Caudate nucleus (tissue), 63 donors: ENCODE measurements at places on chromosomes 4 and X.
A peak's percentile ranks its signal among the peaks of the same experiment; 100 is the strongest.

GRCh38 chrX:46898207-46898606 lies 14.0 kb upstream of the JADE3 start:
- DNase-seq = no peak

DNA sequence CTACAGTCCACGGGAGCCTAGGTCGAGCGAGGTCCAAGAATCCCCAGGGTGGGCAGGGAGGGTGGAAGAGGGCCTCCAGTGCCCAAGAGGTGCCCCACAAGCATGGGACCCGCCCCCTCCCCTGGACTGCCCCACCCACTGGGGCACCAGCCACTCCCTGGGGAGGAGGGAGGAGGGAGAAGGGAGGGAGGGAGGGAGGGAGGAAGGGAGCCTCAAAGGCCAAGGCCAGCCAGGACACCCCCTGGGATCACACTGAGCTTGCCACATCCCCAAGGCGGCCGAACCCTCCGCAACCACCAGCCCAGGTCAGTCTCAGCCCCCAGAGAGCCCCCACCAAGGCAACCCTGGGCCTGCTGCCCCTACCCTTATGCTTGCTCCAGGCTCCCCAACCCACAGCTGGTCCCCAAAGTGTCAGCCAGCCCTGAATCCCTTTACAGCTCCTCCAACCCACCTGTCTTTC lies at the start of gene GATA1:
Gene GATA1, plus strand, starts transcription at position 250 of the 460 bp plus-strand sequence. CDS start 4,520 bp downstream, outside the sequence.
- no peak for DNase-seq

DNA sequence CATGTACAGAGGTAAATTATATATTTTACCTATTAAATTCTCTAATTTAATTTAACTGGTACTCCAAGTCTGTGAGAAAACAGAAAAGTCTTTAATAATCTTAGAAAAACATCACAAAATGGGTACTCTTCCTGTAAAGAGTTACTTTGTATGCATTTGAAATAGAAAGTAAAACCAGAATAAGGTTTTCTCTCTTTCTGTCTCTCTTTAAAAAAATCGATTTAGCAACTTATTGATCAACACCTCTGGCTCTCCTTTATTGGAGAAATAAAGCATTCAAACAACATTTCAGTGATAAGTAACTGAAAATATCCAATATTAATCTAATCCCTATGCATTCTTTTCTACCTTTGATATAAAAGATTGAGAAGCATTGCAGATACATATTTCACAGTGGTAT lies 27.4 kb downstream of the ATOH1 start:
- no peak for DNase-seq

- no peak for DNase-seq
These were observed 78.3 kb downstream of the SLC9A6 start for GRCh38 chrX:136063340-136064079.

DNA sequence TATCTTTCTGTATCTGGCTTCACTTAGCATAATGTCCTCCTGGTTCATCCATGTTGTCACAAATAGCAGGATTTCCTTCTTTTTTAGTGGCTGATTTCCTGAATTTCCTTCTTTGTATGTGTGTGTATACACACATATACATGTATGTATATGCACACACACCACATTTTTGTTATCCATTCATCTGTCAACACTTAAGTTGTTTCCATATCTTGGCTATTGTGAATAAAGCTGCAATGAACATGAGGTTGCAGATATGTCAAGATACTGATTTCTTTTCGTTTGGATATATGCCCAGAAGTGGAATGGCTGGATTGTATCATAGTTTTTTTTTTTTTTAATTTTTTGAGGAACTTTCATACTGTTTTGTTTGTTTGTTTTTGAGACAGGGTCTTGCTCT lies 76.2 kb downstream of the WNK3 start:
- DNase-seq = no peak

GRCh38 chr4:166957451-166957850 lies 276.8 kb downstream of the SPOCK3 start:
- no peak for DNase-seq

DNA sequence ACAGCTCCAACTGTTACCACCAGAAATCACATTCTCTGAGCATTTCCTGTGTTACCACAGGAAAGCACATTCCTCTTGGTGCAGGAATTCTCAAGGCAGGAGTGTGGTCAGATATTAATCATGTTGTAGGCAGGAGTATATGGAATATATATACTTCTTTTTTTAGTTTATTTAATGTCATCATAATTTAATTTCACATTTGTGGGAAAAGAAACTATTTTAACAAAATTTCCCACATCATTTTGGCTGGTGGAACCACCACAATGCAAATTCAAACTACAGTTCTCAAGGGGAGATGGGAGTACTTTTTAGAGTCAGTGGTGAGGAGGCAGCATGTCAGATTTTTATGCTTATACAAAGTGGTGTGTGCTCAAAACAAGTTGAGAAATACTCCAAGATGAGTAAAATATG lies 139.0 kb downstream of the ATP10D start:
- DNase-seq = no peak

- DNase-seq = no peak
These were observed 184.9 kb downstream of the PDGFC start for GRCh38 chr4:156786713-156787112.

DNA sequence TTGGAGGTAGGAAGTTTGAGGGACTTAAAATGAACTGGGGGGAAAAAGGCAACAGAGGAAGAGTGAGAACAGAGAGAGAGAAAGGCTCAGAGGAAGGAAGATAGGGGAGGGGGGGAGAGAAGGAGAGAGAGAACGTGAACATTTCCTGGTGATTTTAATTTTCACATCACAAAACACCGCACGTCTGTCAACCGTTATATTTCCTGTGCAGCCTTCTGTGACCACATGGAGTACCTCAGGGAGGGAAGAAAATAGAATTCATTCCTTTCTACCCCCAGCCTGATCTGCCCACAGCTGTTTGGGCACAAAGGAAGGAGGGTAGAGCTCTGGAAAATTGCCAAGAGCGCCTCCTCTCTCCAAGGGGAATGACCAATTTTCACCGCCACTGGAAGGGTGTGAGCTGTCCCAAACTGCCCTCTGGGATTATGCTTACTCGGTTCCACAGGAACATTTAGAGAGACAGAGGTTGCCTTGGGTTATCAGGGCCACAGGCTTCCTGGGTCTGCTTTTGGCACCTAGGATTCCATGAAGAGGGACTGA lies 135.7 kb upstream of the MAMLD1 start:
- DNase-seq = no peak

GRCh38 chrX:13239272-13239671 lies 80.6 kb downstream of the ATXN3L start:
- DNase-seq = no peak

DNA sequence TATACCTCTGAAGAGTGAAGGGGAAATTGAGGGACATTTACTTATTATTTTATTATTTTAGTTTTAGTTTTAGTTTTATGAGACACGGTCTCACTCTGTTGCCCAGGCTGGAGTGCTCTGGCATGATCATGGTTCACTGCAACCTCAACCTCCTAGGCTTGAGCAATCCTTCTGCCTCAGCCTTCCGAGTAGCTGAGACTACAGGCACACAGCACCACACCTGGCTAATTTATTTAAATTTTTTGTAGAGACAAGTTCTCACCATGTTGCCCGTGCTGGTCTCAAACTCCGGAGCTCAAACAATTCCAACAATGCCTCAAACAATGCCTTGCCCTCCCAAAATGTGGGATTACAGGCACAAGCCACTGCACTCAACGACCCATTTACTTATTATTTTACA lies 68.4 kb upstream of the BMP2K start:
- DNase-seq = no peak

GRCh38 chr4:186825069-186825468 lies 101.4 kb upstream of the FAT1 start:
- DNase-seq = no peak

DNA sequence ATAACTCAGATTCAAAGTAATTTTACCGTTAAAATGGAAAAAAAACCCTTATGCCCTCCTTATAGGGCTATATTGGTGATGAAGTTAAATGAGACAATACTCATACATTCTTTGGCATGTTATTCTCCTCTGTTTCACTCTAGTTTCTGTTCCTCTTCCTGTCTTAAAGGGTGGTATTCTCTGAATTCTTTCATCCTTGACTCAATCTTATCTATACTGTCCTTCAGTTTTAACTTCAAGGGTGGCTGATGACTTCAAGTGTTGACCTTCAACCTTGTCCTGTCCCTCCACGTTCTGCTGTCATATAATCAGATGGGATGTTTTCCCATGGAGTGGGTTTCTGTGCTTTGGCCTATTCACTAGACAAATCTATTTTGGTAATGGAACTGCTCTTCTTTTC lies 44.0 kb downstream of the ZNF518B start:
- no peak for DNase-seq

DNA sequence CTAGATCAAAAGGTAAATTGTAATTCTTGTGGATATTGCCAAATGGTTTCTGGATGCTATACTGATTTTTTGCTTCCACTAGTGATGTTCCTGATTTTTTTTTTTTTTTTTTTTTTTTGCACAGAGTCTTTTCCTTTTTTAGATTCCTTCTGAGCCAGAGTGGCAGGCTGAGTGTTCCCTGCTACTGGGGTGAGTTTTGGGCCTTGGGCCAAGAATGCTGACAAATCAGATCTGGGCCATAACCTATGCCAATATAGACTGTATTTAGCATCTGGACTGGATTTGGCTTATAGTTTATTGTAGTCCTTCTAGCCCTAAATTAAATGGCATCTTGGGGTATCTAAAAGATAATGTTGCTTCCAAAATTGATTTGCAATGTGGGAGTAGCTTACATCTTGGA lies 52.8 kb downstream of the REPS2 start:
- no peak for DNase-seq

GRCh38 chrX:80816051-80816450 lies 6.4 kb upstream of the BRWD3 start:
- no peak for DNase-seq

DNA sequence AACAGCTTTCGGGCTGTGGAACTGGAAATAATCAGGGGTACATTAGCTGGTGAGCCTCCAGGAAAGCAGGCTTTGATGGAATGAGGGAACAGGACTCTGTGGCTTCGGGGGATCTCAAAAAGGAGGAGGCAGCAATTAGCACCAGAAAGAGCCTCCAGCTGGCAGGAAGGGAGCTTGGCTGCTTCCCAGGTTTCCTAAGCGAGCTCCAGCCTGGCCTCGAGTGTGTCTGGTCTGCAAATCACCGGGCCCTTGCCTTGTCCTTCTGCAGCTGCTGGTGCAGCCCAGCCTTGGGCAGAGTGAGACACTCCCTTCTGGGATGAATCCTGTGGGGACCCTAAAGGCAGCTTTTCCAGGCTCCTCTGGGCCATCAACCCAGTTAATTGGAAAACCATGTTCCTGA lies 10.7 kb upstream of the PDHA1 start:
- peak; percentile 23 for DNase-seq

- DNase-seq = no peak
These were observed 1060.6 kb downstream of the STIM2 start for GRCh38 chr4:27921231-27921630.

DNA sequence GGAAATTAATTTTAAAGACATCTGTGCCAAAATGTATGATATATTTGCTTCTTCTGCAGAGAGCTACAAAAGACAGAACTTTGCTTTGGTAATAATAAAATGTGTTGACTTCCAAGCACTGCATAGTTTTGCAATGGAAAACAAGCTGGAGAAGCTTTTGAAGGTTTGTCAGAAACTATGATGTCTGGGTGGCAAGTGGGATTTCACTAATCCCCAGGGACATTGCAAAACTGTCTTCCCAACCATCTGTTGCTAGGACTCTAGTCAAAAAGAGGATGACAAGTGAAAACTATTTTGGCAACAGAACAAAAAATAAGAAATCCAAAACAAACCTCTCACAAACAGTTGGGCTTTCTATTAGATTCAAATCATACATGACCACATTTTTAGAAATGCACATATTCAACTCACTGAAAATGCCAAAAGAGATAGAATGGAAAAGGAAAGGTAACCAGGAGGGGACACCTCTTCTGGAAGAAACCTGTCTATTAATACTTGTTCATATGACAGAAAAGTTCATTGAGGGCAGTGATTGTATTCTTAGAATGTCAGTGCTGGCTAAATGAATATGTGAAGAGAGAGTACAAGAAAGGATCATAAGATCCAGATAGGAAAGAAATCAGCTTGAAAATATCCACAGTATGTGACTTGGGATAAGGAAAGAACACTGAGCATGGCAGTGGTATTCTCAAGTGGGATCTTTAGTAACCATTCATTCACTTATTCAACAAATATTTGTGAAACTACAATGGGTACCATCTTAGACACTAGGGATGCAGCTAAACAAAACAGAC lies 228.0 kb downstream of the RASL11B start:
- no peak for DNase-seq

GRCh38 chrX:54794795-54795194 lies 3.3 kb downstream of the ITIH6 start:
- DNase-seq = no peak

DNA sequence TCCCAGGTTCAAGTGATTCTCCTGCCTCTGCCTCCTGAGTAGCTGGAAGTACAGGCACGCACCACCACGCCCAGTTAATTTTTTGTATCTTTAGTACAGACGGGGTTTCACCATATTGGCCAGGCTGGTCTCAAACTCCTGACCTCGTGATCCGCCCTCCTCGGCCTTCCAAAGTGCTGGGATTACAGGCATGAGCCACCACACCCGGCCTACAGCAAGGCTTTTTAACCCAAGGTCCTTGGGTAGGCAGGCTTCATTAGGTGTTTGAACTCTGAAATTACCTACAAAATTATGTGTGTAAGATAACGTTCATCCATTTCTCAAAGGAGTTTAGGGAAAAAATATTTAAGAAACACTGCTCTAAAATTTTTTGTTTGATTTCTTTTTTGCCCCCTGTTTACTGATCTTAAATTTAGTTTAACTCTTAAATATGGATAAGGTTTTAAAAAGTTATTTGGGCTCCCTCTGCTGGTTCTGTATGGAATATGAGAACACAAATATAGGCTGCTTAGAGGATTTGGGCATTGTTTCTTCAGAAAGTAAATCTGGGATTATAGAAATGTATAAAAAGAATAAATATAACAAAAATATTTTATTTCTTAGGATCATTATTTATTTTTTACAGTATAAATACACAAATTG lies 92.8 kb downstream of the CBR4 start:
- DNase-seq = no peak

DNA sequence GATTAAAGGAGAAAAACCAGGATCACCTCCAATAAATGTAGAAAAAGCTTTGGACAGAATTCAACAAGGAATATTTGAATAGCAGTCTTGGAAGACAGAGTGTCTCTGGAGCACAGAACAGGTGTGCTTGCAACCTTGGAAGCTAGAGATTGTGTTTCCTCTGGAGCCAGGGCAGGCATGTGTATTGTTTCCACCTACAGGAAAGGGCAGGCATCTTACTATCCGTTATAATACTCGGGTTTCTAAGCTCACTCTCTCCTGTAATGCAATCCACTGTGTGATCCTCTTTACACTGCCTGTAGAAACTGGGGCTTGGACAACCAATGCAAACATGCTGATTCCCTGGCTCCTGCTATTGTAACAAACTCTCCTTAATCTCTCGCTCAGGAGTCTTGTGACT lies 14.4 kb downstream of the CCDC110 start:
- no peak for DNase-seq

- no peak for DNase-seq
These were observed 95.0 kb upstream of the CD99 start for GRCh38 chrX:2596045-2596444.

GRCh38 chr4:167119392-167119791 lies 114.9 kb downstream of the SPOCK3 start:
- no peak for DNase-seq

DNA sequence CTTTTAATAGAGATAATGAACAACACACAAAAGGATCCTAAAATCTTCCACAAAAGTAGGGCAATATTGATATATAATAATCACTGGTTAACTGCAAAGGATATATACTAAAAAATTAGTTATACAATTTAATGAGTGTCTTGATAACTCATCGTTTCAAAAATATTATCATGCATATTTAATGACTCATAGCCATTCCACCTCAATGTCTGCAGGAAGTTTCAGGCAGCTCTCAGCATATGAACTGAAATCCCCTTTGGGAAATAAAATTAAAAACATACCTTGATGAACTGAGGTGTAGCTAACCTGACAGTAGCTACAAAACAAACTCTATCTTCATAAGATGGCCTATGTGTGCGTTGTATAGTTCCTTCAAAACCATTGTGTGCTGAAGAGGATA lies 62.9 kb downstream of the TMEM165 start:
- DNase-seq = no peak
